ENCODE measurements at places on chromosomes 3 and 15.

- DNase-seq, result no peak
Observed at GRCh38 chr15:52008359-52008697, 10.7 kb upstream of the MAPK6 start.

DNA sequence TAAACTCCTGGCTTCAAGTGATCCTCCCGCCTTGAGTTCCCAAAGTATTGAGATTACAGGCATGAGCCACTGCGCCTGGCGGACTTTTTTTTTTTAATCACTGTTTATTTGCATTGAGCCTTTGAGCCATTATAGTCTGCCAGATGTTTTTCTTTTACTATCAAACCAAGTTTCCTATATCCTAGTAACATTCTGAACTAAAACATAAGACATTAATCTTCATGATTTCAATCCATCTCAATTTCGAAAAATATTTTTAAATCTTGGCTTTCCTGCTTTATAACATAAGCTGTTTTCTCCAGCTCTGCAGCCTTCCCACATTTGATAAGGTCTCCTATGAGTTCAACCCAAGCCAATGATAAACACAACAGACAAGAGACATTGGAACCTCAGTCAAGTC, 75.4 kb downstream of the UMPS start:
- no peak for DNase-seq

GRCh38 chr3:188489639-188490405, 335.9 kb downstream of the LPP start:
- DNase-seq, result no peak

GRCh38 chr3:132596816-132597433, at the start of gene ACKR4:
TSS of gene ACKR4 (plus strand) at chr3:132597270. CDS start at chr3:132600398, 3,128 bp downstream.
- DNase-seq, result no peak

- no peak for DNase-seq
Observed at GRCh38 chr3:159763011-159763601, 225.5 kb upstream of the IL12A start.

DNA sequence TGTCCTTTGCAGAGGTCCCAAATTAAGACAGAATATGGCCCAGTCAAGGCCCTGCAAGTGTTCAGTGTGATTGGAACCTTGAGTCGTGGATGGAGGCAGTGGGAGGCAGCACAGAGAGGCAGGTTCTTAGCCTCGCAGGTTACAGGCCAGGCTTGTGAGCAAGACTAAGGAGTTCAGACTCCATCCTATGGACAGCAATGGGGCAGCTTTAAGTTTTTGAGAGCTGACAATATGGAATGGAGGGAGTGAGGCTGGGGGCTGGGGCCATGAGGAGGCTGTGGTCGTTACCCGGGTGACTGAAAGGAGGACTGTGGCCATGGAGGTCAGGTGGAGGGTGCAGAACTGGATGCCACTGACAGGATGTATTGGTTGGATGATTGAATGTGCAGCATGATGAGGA, 74.1 kb upstream of the PRR23C start:
- no peak for DNase-seq

GRCh38 chr3:62252438-62253157, 120.8 kb downstream of the FEZF2 start:
- no peak for DNase-seq

- DNase-seq, result no peak
Observed at GRCh38 chr15:90364251-90364650, 12.2 kb downstream of the ZNF774 start.

DNA sequence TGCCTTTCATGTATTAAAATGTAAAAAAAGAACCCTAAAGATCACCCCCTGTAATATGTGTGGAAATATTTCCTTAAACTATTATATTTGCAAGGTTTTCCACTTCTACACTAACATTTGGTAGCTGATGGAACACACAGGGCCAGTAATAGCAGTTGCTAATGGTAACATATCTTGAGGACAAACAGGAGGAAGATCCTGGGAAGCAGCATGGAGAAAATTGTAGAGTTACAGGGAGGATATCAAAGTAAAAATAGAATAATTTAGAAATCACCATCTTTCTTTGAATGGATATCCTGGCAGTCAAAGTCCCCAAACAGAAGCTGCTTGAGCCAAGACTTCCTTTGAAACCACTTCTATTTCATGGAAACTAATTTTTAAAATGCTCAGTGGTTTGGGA, 29.5 kb upstream of the OSTN start:
- no peak for DNase-seq

GRCh38 chr3:58462829-58463180, 29.1 kb upstream of the KCTD6 start:
- DNase-seq, result no peak

DNA sequence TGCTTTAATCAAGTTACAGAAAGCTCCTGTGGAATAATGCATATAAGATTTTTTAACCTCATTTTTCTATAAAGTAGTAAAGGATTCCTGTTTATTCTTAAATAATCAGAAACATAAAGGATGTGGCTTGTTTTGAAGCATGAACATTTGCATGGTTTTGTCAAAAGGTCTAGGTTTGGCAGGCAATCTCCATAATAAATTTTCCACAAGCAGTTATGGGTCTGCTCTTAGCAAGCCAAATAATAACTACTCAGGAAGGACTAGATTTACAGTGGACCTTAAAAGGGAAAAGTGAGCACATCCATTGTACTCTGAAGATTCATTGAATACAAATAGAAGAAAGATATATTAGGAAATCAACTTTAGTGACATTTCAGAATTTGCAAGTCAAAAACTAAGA, 407.3 kb upstream of the CBLB start:
- DNase-seq, result no peak

DNA sequence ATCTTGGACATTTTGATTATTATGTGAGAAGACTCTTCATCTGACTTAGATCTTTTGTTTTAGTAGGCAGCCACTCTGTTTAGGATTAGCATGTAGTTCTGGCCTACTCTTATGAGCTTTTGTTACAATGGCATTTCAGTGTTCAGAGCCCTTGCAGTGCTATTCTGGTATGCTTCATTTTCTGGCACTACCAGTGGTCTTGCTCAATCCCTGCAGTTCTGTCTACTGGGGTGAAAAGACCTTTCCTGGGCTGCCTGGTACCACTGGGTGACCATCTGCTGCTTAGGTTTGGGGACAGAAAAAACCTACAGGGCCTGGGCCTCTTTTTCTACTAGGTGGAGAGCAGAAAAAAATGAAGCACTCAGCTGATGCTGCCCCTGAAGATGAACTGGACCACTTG, 42.5 kb downstream of the IL16 start:
- no peak for DNase-seq

DNA sequence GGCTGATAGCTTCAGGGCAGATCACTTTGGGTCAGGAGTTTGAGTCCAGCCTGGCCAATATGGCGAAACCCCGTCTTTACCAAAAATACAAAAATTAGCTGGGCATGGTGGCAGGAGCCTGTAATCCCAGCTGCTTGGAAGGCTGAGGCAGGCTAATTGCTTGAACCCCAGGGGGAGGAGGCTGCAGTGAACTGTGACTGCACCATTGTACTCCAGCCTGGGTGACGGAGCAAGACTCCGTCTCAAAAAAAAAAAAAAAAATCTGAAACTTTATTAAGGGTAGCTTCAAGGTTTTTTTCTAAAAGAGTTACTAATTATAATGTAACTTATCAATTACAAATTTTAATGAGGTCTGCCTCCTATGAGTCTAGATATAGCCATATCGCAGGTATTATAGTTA, 5.1 kb downstream of the NECTIN3 start:
- DNase-seq, result no peak

GRCh38 chr3:70882104-70882503, 569.7 kb upstream of the MDFIC2 start:
- DNase-seq, result no peak

- DNase-seq, result no peak
Observed at GRCh38 chr3:108099679-108100428, 9.0 kb upstream of the CD47 start.

- DNase-seq, result no peak
Observed at GRCh38 chr3:30610702-30611368, 4.4 kb downstream of the TGFBR2 start.

DNA sequence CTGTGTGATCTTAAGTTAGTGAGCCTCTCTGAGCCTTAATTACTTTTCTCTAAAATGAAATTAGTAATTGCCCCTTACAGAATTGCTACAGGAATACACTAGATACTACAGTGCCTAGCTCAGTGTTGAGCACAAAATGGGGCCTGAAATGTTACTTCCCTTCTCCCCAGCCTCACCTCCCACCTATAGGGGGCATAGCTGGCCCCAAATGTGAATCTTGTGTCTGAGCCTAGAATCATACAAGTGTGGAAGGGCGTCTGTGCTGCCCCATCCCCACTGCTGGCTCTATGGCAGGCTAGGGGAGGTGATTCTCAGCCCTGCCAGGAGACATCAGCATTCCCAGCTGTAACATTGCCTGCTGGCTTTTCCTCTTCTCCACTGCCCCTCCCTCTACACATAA, 42.7 kb downstream of the IFT122 start:
- DNase-seq, result no peak
